DMS79 treated with DMSO at 0.1 percent for 48 hours (cell line): ENCODE measurements at places on chromosomes 16 and 17.
A peak's percentile ranks its signal among the peaks of the same experiment; 100 is the strongest.

DNA sequence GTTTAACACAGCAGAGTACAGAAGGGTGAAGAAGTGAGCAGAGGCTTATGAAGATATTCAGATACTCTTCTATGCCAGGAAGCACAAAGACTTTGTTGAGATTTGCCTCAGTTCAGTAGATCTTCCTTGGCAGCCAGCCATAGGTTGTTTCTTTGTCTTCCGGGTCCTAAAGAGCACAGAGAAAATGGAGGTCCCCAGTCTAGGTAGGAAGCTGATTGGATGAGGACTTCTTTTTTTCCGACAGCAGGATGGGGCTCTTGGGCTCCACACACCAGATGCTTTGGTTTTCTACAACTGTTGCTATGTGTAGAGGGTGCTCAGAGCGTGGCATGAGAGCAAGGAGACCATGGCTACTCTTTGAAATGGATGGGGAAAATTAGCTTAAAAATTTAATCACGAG, 8.3 kb upstream of the CDC6 start:
- no peak for DNase-seq

- DNase-seq = peak; percentile 55
Measured at GRCh38 chr16:57639172-57639887, 10.9 kb downstream of the ADGRG1 start.

GRCh38 chr17:45759761-45760160, 24.4 kb upstream of the CRHR1 start:
- DNase-seq = no peak

- no peak for DNase-seq
Measured at GRCh38 chr17:63275971-63276745, 169.9 kb downstream of the CYB561 start.

DNA sequence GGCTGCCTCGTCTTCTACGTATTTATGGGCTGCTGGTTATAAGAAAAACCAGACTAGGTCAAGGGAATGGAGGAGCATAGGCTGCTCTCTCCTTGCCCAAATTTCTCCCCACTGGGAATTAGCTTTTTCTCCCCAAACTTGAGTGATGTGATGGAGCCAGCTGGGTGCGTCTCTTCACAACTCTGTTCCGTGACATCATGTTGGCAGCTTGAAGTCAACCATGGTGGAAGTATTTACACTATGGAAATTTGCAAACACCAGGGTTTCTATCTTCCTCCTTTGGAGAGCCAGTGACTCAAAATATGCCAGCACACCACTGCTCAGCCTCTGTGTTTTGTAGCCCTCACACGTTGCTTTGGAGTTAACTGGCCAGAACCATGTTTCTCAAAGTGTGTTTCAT, 78.1 kb downstream of the OR1D5 start:
- no peak for DNase-seq

- DNase-seq = no peak
Measured at GRCh38 chr16:11613381-11614303, 26.9 kb upstream of the LITAF start.

DNA sequence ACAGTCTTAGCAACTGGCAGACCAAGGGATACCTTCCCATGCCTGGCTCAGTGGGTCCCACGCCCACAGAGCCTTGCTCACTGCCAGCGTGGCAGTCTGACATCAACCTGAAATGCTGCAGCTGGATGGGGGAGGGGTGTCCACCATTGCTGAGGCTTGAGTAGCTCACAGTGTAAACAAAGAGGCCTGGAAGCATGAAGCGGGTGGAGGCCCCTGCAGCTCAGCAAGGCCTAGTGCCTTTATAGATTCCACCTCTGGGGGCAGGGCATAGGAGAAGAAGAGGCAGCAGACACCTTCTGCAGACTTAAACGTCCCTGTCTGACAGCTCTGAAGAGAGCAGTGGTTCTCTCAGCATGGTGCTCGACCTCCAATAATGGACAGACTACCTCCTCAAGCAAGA, 263.2 kb downstream of the KIF2B start:
- DNase-seq = no peak

DNA sequence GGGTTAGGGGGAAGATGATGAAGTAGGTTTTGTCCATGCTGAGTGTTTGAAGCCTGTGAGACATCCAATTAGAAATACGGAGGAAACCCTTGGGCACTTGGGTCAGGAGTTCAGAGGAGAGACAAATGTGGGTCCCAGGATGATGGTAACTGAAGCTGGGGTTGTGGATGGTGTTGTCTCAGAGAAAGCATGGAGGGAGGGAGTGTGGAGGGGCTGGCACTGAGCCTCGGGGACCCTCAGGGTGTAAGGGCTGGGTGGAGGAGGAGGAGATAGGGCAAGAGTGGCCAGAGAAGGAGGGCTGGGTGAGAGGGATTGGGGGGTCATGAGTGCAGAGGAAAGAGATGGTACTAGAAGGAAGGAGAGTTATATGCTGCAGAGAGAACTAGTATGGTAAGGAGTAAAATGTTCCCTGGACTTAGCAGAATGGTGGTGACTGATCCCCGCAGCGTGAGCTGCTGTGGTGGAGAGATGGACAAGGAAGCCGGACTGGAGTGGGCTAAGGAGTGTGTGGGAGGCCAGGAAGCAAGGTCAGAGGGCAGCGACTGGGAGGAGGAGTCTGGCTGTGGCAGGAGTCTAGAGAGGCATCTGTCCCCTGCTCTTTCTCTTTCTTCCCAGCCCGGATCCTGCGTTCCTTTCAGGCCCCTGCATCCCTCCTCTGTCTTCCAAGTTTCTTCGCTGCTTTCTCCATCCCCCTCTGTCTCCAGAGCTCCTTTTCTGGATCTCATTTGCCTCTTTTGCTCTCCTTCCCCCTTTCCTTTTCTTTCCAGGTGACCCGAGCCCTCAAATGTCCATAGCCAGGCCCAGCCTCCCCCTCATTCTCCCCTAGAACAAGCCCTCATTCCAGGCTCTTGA, 3.9 kb upstream of the COL1A1 start:
- DNase-seq = no peak

GRCh38 chr17:1286379-1287106, 7.1 kb downstream of the TRARG1 start:
- no peak for DNase-seq

GRCh38 chr17:60169921-60170817, 20.4 kb downstream of the CA4 start:
- DNase-seq = no peak

GRCh38 chr17:38533866-38534497, 71.8 kb downstream of the SRCIN1 start:
- no peak for DNase-seq

DNA sequence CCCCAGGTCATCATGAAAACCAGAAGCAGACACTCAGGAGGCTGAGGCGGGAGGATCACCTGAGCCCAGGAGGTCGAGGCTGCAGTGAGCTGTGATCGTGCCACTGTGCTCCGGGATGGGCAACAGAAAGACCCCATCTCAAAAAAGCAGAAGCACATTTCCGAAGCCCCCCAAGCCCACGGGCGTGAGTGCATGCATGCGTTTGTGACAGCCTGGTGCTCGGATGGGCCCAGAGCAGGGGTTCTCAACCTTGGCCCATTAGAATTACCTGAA, 19.1 kb downstream of the TMC6 start:
- no peak for DNase-seq

GRCh38 chr16:21652453-21652852, at the start of gene IGSF6:
TSS of gene IGSF6 (minus strand) at chr16:21652608. CDS start at chr16:21652598, 10 bp downstream.
- DNase-seq = no peak

GRCh38 chr16:27364493-27365141, 37.4 kb upstream of the IL21R start:
- no peak for DNase-seq

GRCh38 chr16:14640538-14640937, 7.8 kb downstream of the BFAR start:
- peak; percentile 1 for DNase-seq

DNA sequence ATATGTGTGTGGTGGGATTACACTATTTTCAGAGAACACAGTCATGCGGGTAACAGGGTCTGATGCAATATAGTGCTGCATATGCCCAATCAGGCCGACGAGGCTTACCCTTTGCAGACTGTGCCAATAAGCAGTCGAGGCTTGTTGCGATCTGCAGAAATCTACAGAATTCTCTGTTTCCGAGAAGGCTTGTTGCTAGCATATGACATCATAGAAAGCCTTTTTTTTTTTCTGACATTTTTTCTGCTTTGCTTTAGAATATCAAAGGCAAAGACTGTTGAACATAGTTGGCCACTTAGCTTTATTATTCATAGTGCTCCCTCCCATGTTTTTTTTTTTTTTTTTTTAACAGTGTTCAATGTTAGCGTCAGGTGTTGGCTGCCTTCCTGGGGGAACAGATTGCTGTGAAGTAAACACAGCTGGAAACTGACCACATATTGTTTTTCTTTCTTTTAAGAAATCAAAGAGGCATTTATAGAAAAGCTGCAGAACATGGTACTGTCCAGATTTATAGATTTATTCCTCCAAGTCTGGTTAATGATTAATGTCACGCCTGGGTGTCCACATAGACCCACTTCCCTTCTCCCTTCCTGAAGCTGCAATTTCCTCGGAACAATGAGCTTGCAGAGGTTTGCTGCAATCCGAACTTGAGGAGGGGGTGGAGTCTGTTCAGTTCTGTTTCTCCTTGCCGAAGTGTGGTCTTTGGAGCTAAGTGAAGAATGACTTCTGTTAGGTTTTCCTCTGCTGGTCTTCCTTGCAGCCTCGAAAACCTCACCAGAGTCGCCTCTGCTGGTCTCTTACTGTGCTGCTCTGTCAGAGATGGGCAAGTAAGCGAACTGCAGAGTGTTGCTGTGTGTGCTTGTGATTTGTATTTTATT, 87.3 kb downstream of the MAP2K6 start:
- DNase-seq = peak; percentile 51

DNA sequence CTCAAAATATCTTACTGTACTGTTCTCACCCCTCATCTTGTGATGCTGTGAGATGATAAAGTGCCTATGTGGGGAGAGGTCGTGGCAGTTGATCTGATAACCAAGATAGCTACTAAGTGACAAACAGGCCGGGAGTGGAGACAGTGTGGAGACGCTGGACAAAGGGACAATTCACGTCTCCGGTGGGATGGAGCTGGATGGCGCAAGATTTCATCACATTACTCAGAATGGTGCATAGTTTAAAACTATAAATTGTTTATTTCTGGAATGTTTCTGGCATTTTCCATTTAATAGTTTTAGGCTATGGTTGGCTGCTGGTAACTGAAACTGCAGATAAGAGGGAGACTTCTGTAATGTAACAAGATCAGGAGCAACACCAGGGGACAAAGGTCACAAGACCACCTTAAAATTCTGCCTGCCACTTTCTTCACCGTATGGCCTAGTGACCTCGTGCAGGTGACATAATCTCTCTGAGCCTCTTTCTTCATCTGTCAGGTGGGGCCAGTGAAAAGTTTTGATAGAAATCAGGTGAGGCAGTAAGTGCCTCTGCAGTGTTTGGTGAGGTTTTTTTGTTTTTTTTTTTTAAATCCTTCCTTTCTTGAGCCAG, 54.4 kb upstream of the LGALS9 start:
- no peak for DNase-seq

GRCh38 chr17:80393241-80393890, 21.6 kb upstream of the ENDOV start:
- DNase-seq = no peak

DNA sequence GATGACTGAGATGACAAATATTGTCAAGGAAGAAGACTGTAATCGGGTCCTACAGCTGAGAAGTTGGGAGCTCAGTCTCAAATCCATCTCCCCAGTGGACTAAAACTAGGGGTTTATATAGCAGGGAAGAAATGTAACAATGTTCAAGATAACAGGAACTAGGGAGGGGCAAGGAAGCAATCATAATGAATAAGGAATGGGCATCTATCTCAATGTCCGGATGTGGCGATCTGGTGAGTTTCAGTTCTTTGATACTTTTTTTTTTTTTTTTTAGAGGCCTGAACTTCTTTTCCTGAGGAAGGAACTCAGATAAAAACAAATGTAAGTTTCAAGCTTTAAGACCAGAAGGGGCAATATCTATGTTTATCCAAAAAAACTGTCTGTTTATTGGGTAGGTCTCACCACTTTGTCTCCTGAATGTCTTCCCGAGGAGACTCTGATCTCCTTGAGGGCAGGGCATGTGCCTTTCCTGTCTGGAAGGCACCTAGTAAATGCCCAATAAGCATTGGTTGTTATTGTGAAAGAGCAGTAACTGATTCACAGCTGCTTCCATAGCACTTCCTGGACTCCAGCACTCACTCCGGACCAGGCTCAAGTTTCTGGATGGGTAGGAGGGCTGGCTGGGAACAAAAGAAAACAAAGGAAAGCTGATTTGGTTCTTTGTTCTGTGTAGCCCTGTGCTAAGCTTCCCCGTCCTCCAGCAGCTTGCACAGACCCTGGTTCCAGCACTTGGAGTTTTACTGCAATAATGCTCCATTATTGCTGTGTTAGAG, 51.9 kb downstream of the MEOX1 start:
- no peak for DNase-seq

- DNase-seq = no peak
Measured at GRCh38 chr16:1681032-1681431, 3.0 kb downstream of the JPT2 start.

GRCh38 chr16:86405319-86405718, 105.0 kb upstream of the FOXF1 start:
- no peak for DNase-seq

- DNase-seq = no peak
Measured at GRCh38 chr17:61897548-61898180, 30.1 kb downstream of the INTS2 start.

DNA sequence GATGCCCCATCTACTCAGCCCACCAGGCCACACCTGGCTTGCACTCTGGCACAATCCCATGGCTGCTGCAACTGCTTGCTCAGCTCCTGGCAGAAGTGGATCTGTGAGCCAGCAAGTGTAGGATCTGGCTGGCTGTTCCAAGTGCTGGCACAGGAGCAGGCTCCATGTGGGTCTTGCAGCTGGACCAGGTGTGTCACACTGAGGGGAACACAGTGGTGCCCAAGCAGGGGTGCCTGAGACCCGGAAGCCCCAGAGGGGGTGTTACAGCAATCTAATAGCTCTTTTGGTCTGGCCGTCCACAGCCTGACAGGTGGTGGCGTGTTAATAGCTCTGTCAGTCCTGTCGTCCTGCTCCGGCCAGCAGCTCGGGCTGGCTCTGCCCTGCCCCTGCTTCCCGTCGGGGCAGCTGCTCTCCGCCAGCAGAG, 19.6 kb upstream of the GOT2 start:
- DNase-seq = no peak

DNA sequence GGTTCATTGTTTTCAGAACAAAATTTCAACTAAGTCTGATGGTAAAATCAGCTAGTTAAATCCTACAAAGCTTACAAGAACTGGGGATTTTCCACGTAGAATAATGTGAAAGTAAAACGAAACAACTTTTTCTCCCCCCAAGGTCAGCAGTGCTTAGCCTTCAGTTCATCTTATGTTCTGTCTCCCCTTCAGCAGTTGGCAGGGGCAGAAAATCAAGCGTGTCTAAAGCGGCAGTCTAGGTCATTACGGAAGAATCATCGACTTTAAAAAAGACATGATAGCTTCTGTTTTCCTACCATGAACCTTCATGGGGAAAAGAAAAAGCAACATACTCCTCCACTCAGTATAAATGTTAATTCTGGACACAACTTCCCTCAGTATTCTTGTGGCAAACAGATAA, 50.7 kb downstream of the GNA13 start:
- no peak for DNase-seq

- no peak for DNase-seq
Measured at GRCh38 chr17:34024806-34025551, 230.1 kb upstream of the CCL2 start.

DNA sequence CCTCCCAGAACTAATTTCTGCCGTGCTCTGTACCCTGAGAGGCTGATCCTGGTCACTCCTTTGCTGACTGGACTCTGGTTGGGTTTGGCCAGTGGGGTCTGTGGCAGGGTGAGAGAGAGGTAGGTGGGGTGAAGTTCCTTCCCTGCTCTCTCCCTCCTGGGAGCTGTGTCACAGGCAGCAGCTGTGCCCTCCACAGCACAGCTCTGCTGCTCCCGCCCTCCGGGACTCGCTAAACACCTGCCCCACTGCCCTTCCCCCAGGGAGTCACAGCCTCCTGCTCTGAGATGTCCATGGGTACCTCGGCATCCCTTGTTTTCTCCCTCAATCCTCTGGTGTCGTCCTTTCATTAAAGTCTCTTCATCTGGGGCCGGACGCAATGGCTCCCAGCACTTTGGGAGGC, 66.4 kb downstream of the SRCIN1 start:
- DNase-seq = no peak
